ENCODE measurements at places on chromosomes 6 and 20.

DNA sequence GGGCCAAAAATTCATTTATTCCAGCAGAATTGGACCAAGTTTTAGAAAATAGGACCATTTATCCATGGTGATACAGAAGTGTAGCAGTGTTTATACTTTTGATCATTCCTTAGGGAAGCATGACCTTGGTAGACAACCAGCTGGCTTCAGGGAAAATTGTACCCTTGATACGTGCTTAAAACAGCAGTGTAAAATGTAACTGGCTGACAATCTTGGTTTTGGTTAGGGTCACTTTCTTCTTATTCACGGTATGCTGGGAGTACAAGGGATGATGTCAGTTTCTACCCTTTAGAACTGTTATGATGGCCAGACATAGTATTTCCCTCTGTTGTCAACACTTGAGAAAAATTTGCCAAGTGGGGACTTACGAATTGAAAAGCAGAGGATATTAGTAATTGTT is 157.1 kb downstream of the BCKDHB start:
- no peak for DNase-seq

DNA sequence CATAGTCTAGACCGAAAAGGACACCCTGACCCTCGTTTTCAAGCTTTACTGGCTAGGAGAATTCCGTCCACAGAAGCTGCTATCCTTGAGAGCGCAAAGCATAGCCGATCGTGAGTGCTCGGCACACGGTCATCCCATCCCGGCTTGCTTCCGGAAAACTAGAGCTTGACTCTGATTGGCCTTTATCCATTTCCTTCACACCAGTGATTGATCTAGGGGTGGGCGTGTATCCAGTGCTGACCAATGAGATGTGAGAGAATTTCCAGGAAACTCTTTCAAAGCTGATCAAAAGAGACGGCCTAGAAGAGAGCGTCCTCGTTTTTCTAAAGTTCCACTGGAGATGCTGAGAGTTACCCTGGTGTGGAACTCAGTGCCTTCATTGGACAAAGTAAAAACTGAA is 41.0 kb upstream of the NFATC2 start:
- no peak for DNase-seq

- DNase-seq = no peak
Measured at GRCh38 chr6:13303668-13304017, 24.7 kb downstream of the TBC1D7 start.

DNA sequence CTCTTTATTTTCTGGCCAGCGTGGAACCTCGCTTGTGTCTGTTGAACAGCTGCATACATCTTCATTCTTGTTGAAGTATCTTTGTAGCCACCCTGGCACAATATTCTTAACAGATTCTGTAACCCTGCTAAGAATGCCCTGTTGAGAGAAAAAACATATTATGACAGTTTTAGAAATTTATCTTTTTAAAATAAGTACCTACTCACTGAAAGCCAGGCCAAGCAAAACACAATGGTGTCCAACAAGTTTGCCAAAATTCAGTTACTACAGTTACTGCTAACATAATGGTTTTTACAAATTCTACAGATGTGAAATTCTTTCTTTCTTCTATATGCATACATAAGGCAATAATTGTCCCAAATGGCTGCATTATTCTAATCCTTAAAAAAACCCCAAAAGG is 18.2 kb downstream of the NUP153 start:
- no peak for DNase-seq

GRCh38 chr6:106486236-106486635 is 125.7 kb downstream of the CRYBG1 start:
- no peak for DNase-seq

DNA sequence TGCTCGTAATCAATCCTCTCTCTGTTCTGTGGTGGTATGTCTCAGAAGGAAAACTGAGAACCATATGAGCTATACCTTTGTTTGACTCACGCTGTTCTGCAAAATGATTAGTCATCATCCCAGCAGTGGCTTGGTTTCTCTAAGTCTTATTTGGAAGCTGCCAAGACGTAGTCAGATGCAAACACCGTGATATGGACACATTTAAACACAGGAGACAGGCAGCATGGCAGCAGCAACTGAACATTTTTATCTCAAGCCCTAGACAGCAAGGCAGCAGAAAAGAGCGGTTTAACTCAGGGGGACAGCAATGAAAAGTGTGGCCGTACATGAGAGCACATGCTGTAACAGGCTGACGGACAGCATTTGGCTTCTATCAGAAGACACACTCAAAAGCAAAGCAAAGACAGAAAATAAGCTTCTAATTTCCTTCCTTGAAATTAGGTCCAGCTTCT is 1295.1 kb downstream of the EPHA7 start:
- no peak for DNase-seq

GRCh38 chr20:11352041-11352440 is 565.7 kb upstream of the BTBD3 start:
- no peak for DNase-seq

All from activated CD4-positive, alpha-beta T cell treated with anti-CD3 and anti-CD28 coated beads, Interleukin-2, amount 50 U/mL, for 4 hours (primary cell).